Gastroesophageal sphincter (tissue), 4 donors: ENCODE measurements at places on chromosomes 2 and 18. TPM values are rescaled to one million over a fixed set of nuclear protein-coding genes. Genes with fewer than 3 reads are reported as not detected.

GRCh38 chr18:76054156-76054555 lies 440.9 kb downstream of the ZNF516 start:
- no peak for ATAC-seq

DNA sequence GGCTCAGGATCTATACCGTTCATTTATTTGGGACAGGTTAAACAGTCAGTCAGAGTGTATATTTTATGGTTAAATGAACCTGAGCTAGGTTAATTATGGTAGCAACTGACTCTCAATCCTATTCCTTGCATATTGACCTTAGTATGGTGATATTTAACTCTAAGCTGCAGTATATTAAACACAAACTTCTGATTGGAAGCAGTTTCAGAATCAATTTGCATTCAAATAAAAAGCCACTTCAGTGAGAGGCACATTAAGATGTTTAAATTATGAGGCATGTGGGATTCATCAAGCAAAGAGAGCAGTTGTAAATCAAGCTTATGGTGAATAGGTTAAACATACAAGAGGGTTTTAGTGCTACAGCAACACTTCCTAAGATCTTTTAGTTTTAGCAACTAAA lies 40.4 kb downstream of the FRZB start:
- no peak for ATAC-seq

- ATAC-seq = no peak
Measured at GRCh38 chr2:129849559-129850160, 129.8 kb upstream of the RAB6C start.

DNA sequence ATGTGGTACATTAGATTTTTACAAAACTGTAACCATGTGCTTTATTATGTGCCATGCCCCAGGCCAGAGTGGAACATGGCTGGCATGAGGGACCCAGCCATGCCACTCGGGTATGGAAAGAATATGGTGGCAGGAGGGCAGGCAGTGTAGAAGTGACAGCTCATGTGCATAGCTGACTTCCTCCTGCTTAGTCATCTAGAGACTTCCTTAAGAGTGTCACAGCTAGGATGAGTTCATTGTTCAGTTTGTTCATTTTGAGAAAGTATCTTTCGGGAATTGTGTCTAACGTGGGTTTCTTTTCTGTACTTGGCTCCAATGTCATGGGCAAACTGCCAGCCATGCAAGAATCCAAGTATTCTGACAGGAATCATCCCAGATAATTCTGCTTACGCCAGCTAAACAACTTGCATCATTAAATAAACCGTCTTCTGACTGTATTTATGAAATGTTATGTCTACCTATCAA lies 94.3 kb upstream of the ITGB6 start:
- ATAC-seq = peak; percentile 68

DNA sequence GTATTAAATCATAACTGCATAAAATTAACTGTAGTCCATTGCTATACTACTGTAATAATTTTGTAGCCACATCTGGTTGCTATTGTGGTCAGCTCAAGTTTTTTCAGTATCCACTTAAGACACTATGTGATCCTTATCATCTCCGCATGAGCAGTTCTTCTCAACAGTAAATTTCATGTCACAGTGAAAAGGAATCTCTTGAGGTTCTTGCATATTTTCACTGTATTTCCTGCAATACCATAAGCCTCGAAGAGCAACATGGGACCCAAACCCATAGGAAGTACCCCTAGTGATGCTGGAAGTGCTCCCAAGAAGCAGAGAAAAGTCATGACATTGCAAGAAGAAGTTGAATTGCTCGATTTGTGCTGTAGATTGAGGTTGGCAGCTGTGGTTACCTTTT lies 86.7 kb downstream of the LDLRAD4 start:
- ATAC-seq = no peak

DNA sequence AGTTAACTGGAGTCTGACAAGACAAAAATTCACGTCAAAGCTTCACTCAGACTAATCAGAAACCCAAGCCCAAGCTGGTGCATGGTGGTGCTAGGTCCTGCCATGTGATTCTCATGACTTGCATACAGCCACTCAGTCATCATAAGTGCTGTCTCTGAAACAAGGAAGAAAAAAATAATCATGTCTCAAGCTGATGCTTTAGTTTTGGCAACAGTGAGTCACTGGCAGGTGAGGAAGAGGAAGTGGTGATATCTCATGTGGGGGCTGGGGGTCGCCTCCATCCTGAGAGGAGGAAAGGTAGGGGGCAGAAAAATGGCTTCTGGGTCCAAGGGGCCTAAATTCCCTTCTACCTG lies 136.3 kb downstream of the TMEM163 start:
- ATAC-seq = no peak

DNA sequence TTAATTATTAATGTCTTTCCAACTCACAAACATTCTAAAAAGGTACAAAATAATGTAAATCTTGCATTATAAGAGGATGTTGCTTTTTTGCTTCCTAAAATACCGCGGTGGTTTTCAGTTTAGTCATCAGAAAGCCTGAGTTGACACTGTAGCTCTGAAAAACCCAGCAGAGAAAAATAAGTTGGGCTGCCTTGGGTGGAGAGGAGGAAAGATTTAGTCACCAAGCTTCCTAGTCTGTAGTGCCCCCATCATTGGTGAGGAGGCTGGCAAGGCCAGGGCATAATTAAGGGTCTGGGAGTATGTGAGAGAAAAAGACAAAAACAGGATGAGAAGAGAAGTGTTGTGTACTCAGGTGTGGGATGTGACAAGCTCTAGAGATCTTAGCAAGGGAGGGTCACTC lies 5.7 kb downstream of the PTPRM start:
- no peak for ATAC-seq

UGT1A4 gene
- total RNA-seq = not detected

ATP5F1A gene
- 620 TPM for total RNA-seq
